ENCODE measurements at places on chromosomes 12 and 14.

GRCh38 chr12:51942056-51942455 is 9.4 kb upstream of the ACVR1B start:
- no peak for DNase-seq

GRCh38 chr12:13713556-13714410 is 267.6 kb downstream of the GRIN2B start:
- no peak for DNase-seq

DNA sequence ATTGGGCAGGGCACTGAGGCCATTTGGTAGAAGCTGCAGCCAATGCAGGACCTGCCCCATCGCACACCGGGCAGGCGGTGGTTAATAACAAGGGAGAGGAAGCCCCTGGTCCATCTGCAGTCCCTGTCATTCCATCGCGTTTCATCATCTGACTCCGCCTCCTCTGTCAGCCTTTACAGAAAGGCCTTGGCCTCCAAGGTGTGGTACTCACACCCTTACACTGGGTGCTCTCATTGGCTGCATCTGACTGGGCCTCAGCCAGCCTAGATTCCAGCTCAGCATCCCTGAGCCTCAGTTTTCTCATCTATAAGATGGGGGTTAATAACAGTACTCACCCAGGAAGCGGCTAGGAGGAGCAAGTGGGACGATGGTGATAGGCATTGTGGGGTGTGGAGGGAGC is 14.7 kb upstream of the HHIPL1 start:
- no peak for DNase-seq

- peak; percentile 61 for DNase-seq
These were observed 1.5 kb downstream of the CALM1 start for GRCh38 chr14:90398315-90398839.

- DNase-seq = no peak
These were observed 31.0 kb downstream of the PLCZ1 start for GRCh38 chr12:18706798-18707197.

GRCh38 chr14:58245562-58245961 is 919 bp downstream of the PSMA3 start:
- no peak for DNase-seq

GRCh38 chr14:32330351-32331111 is 1.4 kb downstream of the AKAP6 start:
- DNase-seq = no peak

DNA sequence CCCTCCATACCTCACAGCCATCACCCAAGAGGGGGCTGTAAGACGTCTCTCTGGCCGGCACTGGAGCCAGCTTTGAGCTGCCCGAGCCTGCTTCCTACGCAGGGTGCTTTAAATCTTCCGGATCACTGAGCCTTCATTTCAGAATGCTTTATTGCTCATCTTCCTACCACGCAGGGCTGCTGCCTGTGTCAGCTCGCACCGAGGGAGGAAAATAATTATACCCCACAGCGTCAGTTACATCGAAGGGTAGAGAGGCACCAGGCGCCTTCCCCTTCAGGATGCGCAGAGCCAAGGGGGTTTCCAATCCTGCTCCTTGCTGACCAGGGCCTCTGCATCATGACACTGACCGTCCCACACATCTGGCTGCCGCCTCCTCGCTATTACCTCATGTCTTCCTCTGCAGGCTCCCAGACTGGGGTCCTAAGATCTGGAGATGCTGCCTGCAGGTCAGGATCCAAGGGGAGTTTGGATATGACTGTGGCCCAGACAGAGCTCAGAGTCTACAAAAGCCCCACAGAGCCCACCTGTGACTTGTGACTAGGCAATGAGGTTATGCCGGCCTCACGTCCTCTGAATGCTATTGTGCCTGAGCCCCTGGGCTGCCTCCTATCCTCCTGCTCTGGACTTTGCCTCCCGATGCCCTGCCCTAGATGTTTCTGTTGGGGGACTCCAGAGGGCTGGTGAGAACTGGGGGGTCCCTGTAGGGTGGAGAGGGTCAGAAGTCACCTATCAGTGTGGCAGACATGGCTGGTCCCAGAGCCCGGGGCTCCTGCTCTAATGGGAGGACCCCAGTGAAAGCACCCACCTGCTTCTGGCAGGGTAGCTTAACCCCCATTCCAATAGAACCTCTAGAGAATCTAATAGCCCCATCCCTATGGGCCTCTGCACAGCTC is 220.3 kb upstream of the RTL1 start:
- no peak for DNase-seq

DNA sequence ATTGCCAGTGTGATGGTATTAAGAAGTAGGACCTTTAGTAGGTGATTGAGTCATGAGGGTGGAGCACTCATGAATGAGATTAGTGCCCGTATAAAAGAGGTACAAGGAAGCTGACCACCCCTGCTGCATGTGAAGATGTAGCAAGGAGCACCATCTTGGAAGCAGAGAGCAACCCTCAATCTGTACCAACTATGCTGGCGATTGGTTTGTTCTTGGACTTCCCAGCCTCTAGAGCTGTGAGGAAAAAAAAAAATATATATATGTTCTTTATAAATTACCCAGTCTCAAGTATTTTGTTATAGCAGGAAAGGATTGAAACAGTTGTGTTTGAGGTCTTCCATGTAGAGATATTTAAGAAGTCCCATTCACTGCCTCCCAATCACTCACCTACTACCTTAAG is 16.9 kb downstream of the METTL25 start:
- no peak for DNase-seq

DNA sequence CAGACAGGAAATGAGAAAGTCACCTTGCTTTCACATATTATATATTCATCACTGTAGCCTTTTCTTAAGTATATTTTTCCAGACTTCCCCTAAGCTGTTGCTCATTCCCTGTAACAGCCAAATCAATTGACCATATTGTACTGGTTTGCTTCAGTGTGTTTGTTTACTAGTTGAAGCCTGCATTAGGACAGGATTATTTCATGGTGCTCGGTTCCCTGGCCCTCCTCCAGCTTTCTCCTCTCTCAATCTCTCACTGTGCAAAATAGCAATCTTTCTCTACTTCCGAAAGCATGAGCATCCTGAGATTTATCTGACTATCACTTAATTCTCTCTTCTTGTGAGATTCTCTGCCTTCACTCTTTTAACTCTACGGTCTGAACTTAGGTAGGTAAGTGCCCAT is 2.4 kb downstream of the SLC35F4 start:
- DNase-seq = no peak
